Umbilical cord (tissue), 2 donors: ENCODE measurements at places on chromosomes 13 and 19. TPM values are rescaled to one million over a fixed set of nuclear protein-coding genes. Genes with fewer than 3 reads are reported as not detected.

The CYP4F8 gene
- 5.3 TPM for total RNA-seq

The USPL1 gene
- total RNA-seq = 27.2 TPM

The SPC24 gene
- total RNA-seq = 4.3 TPM

The NUP62 gene
- total RNA-seq = 15.4 TPM

The WTIP gene
- total RNA-seq = 51.5 TPM

GRCh38 chr13:80437231-80437630 is 96.3 kb upstream of the SPRY2 start:
- DNase-seq = no peak

DNA sequence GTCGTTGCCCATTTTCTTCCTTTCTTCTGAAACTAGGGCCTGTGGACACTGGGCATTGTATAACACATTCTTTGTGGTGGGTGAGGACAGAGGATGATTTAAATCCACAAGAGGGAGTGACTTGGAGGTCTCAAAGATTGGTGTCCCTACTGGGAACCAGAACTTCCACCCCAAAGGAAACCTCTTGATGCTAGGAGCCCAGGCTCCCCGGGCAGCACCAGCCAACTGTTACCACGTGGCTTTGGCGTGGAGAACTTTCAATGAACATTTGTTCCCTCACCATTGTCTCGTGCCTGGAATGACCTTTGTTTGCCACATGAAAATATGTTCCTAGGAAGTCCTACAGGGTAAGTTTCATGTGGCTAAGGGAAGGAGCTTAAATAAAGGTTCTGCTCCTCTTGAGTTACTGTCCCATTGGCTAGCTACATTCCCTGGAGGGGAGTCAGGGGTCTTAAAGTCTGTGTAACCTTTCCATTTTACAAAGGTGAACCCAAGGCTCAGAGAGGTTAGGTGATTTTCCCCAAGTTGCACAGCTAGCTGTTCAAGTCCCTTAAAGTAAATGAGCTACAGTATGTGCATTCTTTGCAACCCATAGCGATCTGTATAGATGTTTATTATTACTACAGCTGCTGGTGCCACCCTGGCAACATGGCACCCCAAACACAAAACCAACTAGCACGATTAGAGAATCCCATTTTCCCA is 5.0 kb upstream of the CDX2 start:
- DNase-seq = no peak

- DNase-seq = no peak
Measured at GRCh38 chr13:46229251-46229650, 17.5 kb downstream of the LRRC63 start.

DNA sequence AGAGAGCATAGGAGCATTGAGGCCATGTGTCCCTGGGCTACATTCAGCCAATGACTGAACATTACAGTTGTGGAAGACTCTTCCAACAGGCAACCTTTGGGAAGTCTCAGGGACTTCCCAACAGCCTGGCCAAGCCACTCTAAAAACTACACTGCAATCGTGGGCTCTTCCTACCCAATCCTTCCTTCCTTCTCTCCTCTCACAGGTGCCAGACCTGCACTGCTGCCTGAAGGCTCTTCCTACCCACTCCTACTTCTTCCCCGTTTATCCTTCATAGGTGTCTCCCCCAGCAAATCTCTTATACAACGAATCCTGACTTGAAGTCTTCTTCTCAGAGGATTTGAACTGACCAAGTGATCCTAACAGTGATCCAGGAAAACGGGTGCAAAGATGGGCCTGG is 47.1 kb upstream of the MBNL2 start:
- DNase-seq = no peak

DNA sequence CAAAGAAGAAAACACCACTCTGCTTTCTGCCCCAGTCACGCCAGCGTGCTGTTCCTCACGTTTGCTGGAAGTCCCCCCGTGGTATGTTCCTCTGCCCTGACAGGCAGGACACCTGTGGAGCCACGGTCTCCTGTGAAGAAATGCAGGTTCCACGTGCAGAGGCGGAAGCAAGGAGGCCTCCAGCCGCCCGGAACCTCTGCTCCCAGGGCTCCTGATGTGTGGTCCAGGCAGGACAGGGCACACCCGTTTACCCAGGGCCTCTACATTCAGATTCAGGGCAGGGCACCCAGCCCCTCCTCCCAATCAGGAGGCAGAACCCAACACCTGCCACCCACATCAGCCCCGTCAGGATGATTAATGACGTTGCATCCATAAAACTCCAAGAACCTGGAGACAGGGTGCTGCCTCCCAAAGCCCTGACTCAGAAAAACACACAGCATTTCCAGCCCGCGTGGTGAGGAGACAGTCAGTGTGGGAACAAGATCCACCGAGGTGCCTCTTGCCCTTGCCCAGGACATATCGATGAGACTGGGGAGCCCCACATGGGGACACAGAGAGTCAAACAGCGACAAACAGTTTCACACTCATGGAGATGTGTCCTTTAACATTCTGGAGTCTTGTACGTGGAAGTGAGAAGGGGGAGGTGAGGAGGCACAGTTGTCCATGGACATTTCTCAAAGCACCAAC is 76.2 kb downstream of the COL4A1 start:
- no peak for DNase-seq

GRCh38 chr19:11530432-11530831 is 1.5 kb upstream of the ECSIT start:
- DNase-seq = peak; percentile 90

GRCh38 chr13:38785042-38785441 is 98.2 kb downstream of the FREM2 start:
- DNase-seq = no peak

- DNase-seq = no peak
Measured at GRCh38 chr13:85314686-85315085, 484.5 kb downstream of the SLITRK6 start.

DNA sequence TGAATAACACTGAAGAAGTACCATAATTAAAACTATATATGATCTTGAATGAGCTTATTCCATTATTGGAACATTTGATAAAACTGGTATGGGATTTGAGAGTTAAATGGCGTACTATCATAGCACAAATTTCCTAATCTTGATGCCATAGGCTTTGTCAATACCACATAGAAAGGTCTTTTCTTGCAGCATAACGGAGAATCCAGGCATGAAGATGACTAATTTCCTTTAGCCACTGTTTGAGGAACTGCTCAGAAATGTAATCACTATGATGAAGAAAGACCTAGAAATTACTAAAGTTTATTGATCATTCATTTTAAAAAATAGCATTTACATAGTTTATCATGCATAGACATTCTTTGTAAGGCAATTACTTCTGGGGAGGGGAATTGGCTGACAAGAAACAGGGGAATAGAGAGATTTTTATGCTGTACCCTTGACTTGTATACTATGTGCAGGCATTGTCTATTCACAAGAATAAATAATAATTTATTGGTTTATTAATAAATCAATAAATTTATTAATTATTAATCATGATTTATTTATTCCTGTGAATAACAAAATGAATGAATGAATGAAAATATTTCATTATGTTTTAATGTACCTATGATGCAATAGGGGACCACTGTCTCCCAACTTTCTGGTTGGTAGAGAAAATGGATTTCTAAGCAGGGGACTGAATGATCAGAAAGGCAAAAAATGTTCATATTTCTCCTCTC is 2676.6 kb downstream of the PCDH9 start:
- no peak for DNase-seq

GRCh38 chr13:23593148-23593547 is 22.9 kb downstream of the TNFRSF19 start:
- DNase-seq = no peak

DNA sequence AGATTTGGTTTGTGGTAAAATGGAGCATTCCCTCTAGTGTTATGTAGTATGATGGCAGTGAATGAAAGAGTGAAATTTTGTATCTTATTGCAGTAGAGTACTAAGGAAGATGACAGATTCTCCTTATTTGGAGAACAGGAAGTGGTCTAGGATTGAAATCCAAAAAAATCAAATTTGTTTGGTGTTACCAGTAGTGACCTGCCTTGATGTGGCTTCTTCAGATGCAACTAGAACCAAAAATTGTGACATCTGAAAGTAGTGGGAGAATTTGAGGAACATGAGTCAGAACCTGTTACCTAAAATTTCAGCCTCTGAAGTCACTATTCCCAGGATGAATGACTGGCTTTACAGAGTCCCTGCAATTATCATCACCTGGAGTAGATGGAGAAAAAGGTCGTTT is 165.9 kb downstream of the KLF5 start:
- no peak for DNase-seq
